ENCODE measurements at places on chromosomes 2 and 18.

DNA sequence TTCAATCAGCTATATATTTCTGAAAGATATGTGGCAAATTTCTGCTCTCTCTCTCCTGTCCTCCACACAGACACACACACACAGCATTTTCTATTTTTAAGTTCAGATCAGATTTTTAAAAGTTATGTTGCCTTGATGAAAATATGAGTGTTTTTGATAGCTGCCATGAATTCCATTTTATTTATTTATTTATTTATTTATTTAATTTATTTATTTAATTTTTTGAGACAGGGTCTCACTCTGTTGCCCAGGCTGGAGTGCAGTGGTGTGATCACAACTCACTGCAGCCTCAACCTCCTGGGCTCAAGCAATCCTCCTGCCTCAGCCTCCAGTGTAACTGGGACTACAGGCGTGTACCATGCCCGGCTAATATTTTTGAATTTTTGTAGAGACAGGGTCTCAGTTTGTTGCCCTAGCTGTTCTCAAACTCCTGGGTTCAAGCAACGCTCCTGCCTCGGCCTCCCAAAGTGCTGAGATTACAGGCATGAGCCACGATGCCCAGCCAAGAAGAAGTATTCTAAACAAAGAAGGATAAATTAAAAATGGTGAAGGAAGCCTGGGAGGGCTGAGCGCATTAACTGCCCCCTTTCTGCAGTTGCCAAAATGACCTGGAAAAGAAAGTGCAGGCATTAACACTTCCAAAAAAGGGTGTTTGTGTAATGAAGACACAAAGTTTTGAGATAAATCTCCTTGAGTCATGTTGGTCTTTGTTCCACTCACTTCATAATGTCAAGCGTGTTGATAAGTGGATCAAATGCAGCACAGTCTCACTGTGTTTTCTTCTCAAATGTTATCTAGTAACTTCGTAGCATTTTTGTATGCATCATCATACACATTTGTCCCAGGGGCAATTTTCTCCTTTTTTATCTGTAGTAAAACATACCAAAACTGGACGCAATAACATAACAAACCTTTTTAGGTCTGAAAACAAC is 11.1 kb upstream of the IMPA2 start:
- no peak for DNase-seq

DNA sequence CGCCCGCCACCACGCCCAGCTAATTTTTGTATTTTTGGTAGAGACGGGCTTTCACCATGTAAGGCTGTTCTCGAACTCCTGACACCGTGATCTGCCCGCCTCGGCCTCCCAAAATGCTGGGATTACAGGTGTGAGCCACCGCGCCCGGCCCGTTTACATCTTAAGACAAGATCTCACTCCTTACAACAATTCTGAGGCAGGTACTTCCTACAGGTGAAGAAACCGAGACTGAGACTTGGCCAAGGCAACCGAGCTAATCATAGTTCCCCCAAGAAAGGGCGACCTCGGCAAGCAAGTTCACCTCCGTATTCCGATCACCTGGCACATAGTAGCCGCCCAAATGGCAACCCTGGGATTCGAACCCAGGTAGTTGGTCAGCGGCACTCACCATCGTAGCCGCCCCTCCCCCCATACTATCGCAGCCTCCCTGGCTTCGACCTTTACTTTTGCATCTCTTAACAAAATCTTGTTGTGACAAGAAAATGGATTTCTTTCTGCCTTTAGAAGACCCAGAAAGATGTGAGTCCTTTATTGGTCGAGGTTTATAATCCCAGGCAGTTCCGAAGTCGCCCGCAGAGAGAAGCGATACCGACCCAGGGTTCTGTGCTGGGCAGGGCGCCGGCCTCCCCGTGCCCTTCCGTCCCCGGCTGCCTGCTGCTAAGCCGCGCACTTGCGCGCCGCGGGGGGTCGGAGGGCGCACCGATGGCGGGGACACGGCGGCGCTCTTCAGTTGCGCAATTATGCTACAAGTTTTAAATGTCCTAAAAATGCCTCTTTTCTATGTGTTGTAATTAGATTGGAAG is 1.1 kb upstream of the FZD5 start:
- DNase-seq, result no peak

GRCh38 chr2:84085562-84085961 is 373.5 kb downstream of the SUCLG1 start:
- DNase-seq, result no peak

DNA sequence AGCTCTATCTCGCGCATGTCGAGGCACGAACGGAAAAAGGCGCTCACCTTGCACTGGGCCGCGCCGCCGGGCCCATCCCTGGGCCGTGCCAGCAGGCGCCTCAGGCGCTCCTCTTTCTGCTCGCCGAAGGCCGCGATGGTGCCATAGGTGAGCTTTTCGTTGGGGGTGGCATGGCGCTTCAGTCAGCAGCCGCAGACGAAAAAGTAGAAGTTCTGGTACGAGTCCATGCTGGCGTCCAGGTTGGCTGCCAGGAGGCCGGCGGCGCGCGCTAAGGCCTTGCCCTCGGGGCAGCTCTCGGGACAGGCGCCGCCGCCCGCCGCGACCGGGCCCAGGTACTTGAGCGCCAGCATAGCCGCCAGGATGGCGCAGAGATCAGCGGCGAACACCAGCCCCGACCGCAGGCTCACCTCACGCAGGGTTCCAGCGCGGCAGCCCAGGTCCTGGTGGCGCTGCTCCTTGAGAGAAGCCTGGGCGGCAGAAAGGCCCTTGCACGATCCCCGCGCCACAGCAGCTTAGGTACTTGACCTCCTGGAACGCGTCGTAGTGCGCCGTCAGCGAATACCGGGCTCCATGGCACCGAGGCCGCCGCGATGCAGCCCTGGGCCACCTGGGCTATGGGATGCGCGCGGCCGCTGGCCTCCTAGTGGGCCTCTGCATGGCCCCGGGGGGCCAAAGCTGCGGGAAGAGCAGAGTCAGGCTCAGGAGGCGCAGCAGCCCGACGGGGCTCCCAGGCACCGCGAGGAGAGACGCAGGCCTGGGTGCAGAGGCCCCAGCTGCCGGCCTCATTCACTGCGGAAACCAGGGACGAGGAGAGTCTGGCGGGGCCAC is 12.8 kb downstream of the ALPG start:
- no peak for DNase-seq

DNA sequence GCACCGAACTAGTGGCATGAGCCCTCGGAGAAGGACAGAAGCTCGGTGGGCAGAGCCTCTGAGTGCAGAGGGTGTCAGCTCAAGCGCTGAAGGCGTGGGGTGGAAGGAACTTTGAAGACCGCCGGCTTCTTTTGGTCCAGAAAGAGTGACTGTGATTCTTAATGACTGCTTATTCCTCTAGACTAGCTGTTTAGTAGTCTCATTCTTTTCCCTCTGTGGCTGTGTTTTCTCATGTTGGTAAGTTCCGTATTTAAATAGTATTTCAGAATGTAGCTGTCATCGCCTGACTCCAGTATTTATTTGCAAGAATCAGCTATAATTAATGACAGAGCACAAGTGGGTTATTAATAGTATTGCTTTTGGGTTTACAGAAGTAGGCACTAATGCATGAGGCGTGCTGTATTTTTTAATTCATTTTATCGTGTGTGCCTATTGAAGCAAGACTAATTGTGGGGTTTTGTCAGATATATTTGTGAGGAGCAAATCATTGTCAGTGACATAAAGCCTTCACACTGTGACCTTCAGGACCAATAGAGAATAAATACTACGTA is 80.8 kb upstream of the NFATC1 start:
- DNase-seq, result no peak

- DNase-seq, result no peak
Measured at GRCh38 chr2:62202019-62202722, 6.3 kb downstream of the B3GNT2 start.

GRCh38 chr2:40034198-40034597 is 255.1 kb upstream of the THUMPD2 start:
- DNase-seq, result no peak

DNA sequence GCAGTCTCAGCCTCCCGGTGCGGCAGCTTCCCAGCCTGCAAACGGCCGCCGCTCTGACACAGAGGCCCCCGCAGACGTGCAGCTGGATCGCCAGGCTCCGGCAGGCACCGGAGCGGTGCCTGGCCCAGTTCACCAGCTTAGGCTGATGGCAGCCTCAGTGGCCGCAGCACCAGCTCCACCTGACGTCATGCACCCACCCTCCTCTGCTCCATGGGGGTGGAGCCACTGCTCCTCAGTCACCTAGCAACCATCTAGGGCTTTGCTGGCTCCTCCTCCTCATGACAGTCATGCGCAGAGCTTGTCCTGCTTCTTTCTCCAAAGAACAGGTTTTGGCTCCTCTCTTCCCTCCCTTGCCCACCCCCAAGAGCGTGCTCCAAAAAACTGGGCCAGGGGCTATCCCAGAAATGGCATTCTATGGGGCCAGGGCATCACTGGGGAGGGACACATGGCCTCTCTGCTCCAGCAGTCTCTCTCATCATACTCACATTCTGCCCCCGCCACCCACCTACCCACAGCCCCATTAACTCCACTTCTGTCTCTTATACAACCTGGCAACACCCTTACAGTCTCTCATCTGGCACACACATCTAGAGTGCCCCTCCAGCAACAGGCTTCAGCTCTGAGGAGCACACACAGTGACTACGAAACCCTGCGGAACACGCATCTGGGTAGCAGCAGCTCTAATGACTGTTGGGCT is 5.5 kb downstream of the DCTN1 start:
- no peak for DNase-seq

DNA sequence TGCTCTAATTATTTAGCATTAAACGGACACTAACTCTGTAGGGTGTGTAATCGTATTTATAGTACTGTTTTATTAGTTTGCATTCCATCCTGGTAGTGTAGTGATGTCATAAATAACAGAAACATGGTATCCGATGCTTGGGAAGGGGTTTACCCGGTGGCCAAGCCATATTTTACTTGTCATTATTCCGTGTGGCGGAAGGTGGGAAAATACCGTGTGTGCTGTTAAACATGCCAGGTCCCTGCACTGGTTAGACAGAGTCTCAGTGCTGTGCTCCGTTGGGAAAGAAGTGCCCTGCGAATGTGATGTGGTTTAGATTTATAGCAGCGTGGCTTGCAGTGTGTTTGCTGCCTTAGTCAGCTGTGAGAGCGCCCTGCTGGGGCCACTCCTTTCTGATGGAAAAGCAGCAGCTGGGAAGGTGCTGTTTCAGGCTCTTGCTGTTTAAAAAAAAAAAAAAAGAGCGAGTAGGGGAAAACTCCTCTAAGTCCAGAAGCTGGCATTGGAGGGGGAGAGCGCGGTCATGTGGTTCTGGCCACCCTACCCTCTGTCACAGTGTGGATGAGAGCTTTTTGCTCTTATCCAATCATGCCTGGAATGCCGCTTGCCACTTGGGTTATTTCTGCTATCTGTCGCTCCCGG is 211.0 kb downstream of the NEDD4L start:
- no peak for DNase-seq
